Fibroblast of villous mesenchyme (primary cell): ENCODE measurements at places on chromosomes 5 and 9. TPM values are rescaled to one million over a fixed set of nuclear protein-coding genes. Genes with fewer than 3 reads are reported as not detected.

SLC36A2 gene
- not detected in 2 replicates for total RNA-seq

NUTM2F gene
- total RNA-seq: not detected in 2 replicates

SLC45A2 gene
- total RNA-seq: under 0.01 TPM in 1 of 2 replicates, not detected in the other

PRLR gene
- 0.97 and 3.5 TPM in 2 replicates for total RNA-seq

PTPRD gene
- 7.1 and 26.3 TPM in 2 replicates for total RNA-seq

SOHLH1 gene
- total RNA-seq: not detected in 2 replicates

RHOBTB3 gene
- total RNA-seq: 370 and 720 TPM in 2 replicates

TAF11L11 gene
- not detected in 2 replicates for total RNA-seq

NCS1 gene
- 30.0 and 42.7 TPM in 2 replicates for total RNA-seq

SPACA9 gene
- total RNA-seq: 2.2 and 2.6 TPM in 2 replicates

C5orf52 gene
- total RNA-seq: not detected in 2 replicates

PCDHGB4 gene
- total RNA-seq: 11.0 and 13.4 TPM in 2 replicates

C9orf50 gene
- 0.32 TPM in 1 of 2 replicates, not detected in the other for total RNA-seq

IGFBPL1 gene
- 0.32 TPM in 1 of 2 replicates, not detected in the other for total RNA-seq

ANKRD55 gene
- under 0.01 and 0.32 TPM in 2 replicates for total RNA-seq

FOXE1 gene
- total RNA-seq: under 0.01 and 0.64 TPM in 2 replicates

DOCK2 gene
- total RNA-seq: 6.1 and 7.3 TPM in 2 replicates

PAPPA gene
- 42.5 and 104 TPM in 2 replicates for total RNA-seq

APBA1 gene
- total RNA-seq: 11.2 and 11.6 TPM in 2 replicates

HMHB1 gene
- total RNA-seq: not detected in 2 replicates

PCDHB6 gene
- under 0.01 TPM in 2 replicates for total RNA-seq

HSD17B3 gene
- not detected in 2 replicates for total RNA-seq

CDX1 gene
- under 0.01 and 0.64 TPM in 2 replicates for total RNA-seq

PCDHB11 gene
- total RNA-seq: 0.32 TPM in 1 of 2 replicates, not detected in the other

GFRA3 gene
- total RNA-seq: not detected in 2 replicates

LCN9 gene
- total RNA-seq: not detected in 2 replicates

NPM1 gene
- total RNA-seq: 926 and 1,000 TPM in 2 replicates

KCTD16 gene
- 0.97 and 3.0 TPM in 2 replicates for total RNA-seq

FAM53C gene
- total RNA-seq: 34.1 and 46.6 TPM in 2 replicates

SLC6A18 gene
- total RNA-seq: not detected in 2 replicates

SPATA31D4 gene
- not detected in 2 replicates for total RNA-seq

STOML2 gene
- 169 and 193 TPM in 2 replicates for total RNA-seq

ACOT12 gene
- not detected in 2 replicates for total RNA-seq

GNA14 gene
- 1.3 and 6.5 TPM in 2 replicates for total RNA-seq

ARL10 gene
- 13.4 and 17.7 TPM in 2 replicates for total RNA-seq

TNFSF15 gene
- 4.5 and 5.6 TPM in 2 replicates for total RNA-seq

CNTNAP3 gene
- 0.64 TPM in 1 of 2 replicates, not detected in the other for total RNA-seq

EIF4EBP3 gene
- 0.32 and 0.86 TPM in 2 replicates for total RNA-seq

CPLANE1 gene
- total RNA-seq: 31.9 and 39.7 TPM in 2 replicates

FRRS1L gene
- total RNA-seq: under 0.01 TPM in 1 of 2 replicates, not detected in the other

IL3 gene
- not detected in 2 replicates for total RNA-seq

SIT1 gene
- under 0.01 TPM in 1 of 2 replicates, not detected in the other for total RNA-seq

ORM2 gene
- not detected in 2 replicates for total RNA-seq

SOX30 gene
- total RNA-seq: under 0.01 TPM in 1 of 2 replicates, not detected in the other

SCGB3A1 gene
- not detected in 2 replicates for total RNA-seq

TAF9 gene
- total RNA-seq: 66.4 and 94.6 TPM in 2 replicates

GRXCR2 gene
- not detected in 2 replicates for total RNA-seq

CCDC152 gene
- 0.86 and 0.97 TPM in 2 replicates for total RNA-seq

ARPC5L gene
- total RNA-seq: 14.2 TPM in 2 replicates

PTGS1 gene
- 10.4 and 32.9 TPM in 2 replicates for total RNA-seq

VDAC1 gene
- total RNA-seq: 263 and 350 TPM in 2 replicates

SYNPO gene
- 7.3 and 10.6 TPM in 2 replicates for total RNA-seq

CWC27 gene
- total RNA-seq: 13.2 and 16.0 TPM in 2 replicates

FOXD4L4 gene
- under 0.01 TPM in 1 of 2 replicates, not detected in the other for total RNA-seq

C5orf58 gene
- total RNA-seq: not detected in 2 replicates

KLF4 gene
- total RNA-seq: 2.6 and 3.5 TPM in 2 replicates
